NCI-H748 treated with DMSO at 0.1 percent for 48 hours (cell line): ENCODE measurements at places on chromosomes 5 and 9.

GRCh38 chr9:125142560-125143376 lies 560 bp downstream of the SCAI start:
- DNase-seq, result peak; percentile 27

GRCh38 chr9:4860383-4860782 lies 67.6 kb downstream of the RCL1 start:
- no peak for DNase-seq

GRCh38 chr9:115462623-115463022 lies 344.7 kb upstream of the TNC start:
- no peak for DNase-seq

GRCh38 chr9:92504881-92505280 lies 22.6 kb upstream of the ASPN start:
- DNase-seq, result no peak

GRCh38 chr5:16304846-16305245 lies 125.3 kb upstream of the MARCHF11 start:
- no peak for DNase-seq

DNA sequence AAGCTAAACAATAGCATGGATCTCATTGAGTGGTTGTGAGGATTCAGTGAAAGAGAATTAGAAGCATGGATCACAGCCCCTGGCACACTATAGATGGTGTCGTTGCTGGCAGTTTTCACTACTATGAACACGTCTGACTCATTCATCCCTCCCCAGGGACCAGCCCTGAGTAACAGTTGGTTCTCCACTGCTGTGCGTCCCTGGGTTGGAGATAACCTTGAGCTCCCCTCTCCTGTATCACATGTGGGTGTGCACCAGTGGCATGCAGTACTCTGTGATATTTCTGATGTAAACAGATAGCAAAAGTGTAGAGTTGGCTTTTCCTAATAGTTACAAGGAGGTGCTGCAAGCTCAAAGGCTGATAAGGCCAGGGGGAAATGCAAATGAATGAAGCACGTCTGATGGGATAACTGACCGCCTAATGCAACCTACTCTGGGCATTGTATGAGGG lies 8.8 kb upstream of the LCP2 start:
- no peak for DNase-seq

- DNase-seq, result no peak
These were observed 246.5 kb downstream of the PCSK5 start for GRCh38 chr9:76136986-76137385.
